ENCODE measurements at places on chromosomes 16 and 17.

DNA sequence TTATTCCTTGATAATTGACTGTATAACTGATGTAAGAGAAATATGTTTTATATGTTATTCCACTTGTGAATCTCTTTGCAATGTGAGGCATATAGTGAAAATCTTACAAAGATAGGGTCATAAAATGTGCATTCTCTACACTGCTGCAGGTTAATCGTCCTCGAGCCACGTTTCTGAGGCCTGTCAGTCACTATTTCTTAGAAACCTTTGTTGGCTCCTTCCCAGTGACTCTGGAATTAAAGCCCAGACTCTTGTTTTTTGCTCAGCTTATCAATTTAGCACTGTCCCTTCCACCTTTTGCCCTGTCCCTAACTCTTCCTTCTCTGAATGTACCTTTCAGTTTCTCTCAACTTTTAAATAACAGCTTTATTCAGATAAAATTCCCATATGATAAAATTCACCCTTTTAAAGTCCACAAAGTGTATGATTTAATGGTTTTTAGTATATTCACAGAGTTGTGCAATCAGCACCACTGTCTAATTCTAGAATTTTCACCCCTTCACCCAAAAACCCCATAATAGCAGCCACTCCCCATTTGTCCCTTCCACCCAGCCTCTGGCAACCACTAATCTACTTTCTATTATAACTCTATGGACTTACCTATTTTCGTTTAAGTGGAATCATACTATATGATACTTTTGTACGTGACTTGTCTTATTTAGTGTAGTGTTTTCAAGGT, 8.6 kb downstream of the TNRC6A start:
- no peak for DNase-seq

DNA sequence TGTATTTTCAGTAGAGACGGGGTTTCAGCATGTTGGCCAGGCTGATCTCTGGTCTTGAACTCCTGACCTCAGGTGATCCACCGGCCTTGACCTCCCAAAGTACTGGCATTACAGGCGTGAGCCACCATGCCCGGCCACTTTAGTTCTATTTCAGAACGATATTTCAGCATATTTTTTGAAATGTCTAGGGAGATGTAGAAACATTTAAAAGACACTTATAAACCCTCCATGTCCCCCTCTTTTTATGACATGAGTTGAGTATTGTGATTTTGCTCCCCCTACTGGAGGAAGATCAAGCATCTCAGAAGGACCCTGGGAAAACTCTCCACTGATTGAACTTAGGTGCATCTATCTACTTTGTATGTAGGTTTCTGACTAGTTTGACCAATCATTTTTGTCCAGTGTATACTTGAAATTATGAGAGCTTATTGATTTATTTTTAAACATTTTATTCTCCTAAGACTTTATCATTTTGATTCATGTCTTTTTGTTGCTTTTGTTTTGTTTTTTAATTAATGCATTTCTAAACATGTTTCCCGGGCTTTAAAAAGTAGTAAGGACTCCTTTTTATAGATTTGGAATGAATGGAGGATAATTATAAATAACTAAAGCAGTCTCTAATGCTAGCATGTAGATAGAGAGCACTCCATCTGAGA, 105.1 kb downstream of the CHD9 start:
- peak; percentile 72 for DNase-seq

- no peak for DNase-seq
Observed at GRCh38 chr16:80962879-80963278, 43.8 kb downstream of the CMC2 start.

- DNase-seq: no peak
Observed at GRCh38 chr16:81739503-81739902, 39.6 kb upstream of the PLCG2 start.

DNA sequence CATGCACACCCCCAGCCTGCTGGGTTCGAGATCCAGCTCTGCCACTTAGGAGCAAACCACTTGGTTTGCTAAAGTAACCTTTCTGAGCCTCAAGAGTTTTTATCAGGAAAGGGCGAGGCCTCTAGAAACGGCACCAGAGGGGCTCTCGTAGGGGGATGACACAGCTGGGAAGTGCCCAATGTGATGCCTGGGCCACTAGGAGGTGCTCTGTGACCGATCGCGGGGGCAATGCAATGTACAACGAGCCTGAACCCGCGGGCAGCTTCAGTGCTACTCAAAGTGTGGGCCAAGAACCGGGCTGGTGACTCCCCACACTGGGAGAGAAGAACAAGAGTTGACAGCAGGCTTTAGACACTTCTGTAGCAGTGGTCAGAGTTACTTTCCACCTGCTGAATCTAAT, 9.4 kb downstream of the C16orf89 start:
- peak; percentile 48 for DNase-seq

- peak; percentile 27 for DNase-seq
Observed at GRCh38 chr17:77002103-77003045, 134.2 kb downstream of the MGAT5B start.

- DNase-seq: peak; percentile 45
Observed at GRCh38 chr17:4679658-4680057, 24.3 kb downstream of the PELP1 start.

- DNase-seq: no peak
Observed at GRCh38 chr16:56571525-56571924, 6.7 kb downstream of the MT4 start.

DNA sequence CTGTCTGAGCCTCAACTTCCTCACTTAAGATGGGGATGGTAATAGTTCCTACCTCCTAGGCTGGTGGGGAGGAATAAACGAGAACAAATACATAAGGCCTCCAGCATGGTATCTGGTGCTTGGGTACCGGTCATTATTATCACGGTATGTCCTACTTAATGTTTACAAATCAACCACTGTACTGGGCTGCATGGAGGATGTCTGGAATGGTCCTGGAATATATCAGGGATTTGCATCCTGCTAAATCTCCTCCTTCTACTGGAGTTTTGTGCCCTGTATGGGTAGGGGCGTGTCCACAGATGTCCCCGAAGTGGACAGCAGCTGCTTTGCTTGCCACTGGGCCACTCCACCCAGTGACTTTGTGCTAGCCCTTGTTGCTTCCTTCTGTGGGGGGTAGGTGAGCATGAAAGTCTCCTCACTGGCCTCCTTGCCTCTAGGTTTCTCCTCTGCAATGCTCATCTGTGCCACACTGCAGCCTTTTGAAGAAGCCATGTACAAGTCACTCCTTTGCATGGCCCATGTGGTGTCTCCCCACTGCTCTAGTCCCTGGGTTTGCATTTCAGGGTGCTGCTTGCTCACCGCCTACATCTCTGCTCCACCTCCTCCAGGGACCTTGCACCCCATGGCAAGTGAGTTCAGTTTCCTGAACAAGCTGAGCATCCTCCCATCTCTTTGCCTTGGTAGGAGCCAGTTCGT, 2.2 kb upstream of the CMIP start:
- no peak for DNase-seq

GRCh38 chr16:82616356-82616755, 10.4 kb upstream of the CDH13 start:
- DNase-seq: no peak

GRCh38 chr16:85986931-85987749, 88.2 kb downstream of the IRF8 start:
- DNase-seq: no peak

- DNase-seq: no peak
Observed at GRCh38 chr16:71623597-71623996, 2.4 kb upstream of the MARVELD3 start.

Data from foreskin fibroblast (primary cell).